NCI-H187 (cell line): ENCODE measurements at places on chromosomes 1 and 21.

GRCh38 chr1:58575551-58576324 is 1.3 kb downstream of the TACSTD2 start:
- no peak for DNase-seq

GRCh38 chr1:107821340-107821739 is 143.6 kb downstream of the VAV3 start:
- no peak for DNase-seq

GRCh38 chr1:161730050-161730564 is 8.8 kb downstream of the FCRLB start:
- no peak for DNase-seq

GRCh38 chr1:231866392-231867331 is 240.1 kb downstream of the DISC1 start:
- peak; percentile 5 for DNase-seq

DNA sequence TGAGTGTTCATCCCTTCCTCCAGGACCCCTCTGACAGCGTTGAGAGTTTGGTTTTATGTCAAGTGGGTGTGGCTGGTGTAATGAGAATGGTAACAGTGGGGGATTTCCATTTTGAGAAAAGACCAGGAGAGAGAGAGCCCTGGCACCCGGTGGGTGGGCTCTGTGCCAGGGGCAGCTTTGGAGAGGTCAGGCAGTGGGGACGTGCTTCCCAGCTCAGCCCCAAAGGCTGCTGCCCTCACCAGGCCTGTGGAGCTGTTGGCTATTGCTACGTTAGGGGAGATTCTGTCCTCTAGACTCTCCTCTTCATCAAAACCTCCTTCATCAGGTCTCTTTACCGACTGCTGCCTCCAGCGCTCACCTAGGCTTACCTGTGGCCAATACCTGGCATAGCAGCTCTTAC is 176.3 kb downstream of the PTPRU start:
- no peak for DNase-seq

GRCh38 chr1:81478219-81478618 is 322.5 kb upstream of the ADGRL2 start:
- DNase-seq, result no peak

DNA sequence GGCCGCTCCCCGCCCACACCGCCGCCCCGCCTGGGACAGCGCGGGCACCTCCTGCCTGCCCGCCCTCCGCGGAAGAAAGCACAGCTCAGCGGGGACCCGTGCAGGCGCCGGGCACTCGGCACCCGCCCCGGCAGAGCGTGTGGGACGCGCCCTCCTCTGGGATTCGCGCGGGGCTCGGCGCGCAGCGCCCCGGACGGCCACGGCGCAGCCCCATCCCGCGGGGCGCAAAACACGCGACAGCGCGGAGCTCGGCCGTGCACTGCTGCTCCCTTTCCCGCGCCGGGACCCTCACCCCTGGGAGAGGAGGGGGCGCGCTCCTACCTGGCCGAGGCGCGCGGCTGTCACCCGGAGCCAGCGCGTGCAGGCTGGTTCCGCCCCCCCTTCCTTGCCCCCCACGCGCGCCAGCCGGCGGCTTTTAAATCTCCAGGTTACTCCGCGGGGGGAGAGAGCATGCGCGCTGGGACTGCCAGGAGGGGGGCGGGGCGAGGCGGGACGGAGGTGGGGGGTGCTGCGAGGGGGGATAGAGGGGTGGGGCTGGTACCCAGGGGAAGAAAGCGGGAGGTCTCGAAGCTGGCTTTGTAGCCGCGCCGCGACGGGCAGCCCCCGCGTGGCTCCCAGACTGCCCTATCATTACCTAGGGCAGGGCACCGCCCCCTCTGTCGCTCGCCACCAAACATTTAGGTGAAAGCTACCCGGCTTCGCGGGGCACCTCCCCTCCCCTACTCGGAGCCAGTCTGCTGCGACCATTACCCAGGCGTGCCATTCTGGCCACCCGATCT is at the start of gene SLC45A3:
TSS of gene SLC45A3 (minus strand) at position 437 of the 779 bp plus-strand sequence. CDS start 15,853 bp downstream, outside the sequence.
- no peak for DNase-seq

DNA sequence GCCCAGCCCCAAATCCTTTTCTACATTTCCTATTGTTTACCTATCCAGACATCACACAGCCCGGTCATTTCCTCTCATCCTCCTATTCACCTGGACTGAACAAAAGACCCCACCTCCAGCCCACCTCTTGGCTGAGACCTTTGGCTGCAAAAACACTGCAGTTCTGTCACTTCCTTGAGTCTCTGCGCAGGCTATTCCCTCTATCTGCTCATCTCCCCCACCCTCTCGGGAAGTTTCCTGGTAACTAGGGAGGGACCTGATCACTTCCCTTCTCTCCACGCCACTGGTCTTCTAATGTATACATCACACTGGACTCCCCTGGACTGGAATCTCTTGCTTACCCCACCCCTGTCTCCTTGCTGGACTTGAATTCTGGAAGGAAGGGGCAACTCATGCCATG is 5.3 kb downstream of the HTR1D start:
- DNase-seq, result no peak

GRCh38 chr1:93888900-93889299 is 9.9 kb upstream of the DNTTIP2 start:
- DNase-seq, result no peak
